ENCODE measurements at places on chromosomes 7 and 10. TPM values are rescaled to one million over a fixed set of nuclear protein-coding genes. Genes with fewer than 3 reads are reported as not detected.

The CLRN3 gene
- total RNA-seq, result not detected

The DNAJB6 gene
- total RNA-seq, result 104 TPM

GRCh38 chr10:35650894-35651293 is 8.8 kb upstream of the FZD8 start:
- no peaks in the 10 kb centered on the region for H3K36me3 ChIP-seq
- no peak for DNase-seq
- H3K27ac ChIP-seq, result no peak overlapping the region
- H3K4me3 ChIP-seq, result no peak overlapping the region
- peaks cover 4% of the 10 kb centered on the region for H3K27me3 ChIP-seq

DNA sequence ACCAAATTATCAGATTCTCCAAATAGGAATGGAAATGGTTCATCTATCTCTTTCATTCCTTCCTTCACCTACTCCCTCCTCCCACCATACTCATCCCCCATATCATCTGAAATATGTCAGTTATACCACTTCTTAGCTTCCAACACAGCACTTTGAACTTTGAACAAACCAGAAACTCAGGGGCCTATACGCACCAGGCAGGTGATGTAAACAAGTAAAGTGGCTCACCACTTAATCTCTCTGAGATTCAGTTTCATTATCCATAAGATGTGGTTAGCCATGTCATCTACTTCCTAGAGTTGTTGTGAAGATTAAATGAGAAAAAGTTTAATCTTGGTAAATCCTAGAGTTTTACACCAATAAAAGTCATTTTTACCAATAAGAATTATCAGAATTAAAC is 65.9 kb upstream of the LRRN3 start:
- DNase-seq, result no peak
- no peaks in the 10 kb centered on the region for H3K27me3 ChIP-seq
- H3K36me3 ChIP-seq, result no peaks in the 10 kb centered on the region
- no peak overlapping the region for H3K4me3 ChIP-seq
- no peak overlapping the region for H3K27ac ChIP-seq

DNA sequence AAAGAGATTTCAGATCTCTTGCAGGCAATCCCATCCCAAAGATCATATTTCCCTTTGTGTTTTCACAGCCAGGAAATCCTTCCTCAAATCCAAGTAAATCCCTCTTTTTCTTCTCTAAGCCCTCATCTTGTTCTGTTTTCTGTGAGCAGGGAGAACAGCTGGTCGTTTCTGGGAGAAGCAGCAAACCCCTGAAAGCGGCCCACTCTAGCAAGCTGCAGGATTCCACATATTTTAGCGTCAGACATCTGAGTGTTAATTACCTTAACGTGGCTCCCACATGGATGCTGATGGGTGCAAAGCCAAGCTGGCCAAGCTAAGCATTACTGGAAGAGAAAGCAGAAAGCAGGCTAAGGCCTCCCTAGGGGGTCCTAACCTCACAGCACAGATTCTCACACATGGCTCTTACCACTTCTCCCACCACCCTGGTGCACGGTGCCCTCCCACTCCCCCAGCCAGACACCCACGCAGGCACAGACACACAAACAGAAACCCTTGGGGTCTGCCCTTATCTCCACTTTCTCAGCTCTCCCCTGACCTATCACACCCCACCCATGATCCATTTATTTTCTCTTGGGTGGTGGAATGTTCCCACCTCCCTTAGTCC is 551.0 kb upstream of the AUTS2 start:
- H3K27ac ChIP-seq, result no peak overlapping the region
- no peaks in the 10 kb centered on the region for H3K4me1 ChIP-seq
- no peaks in the 10 kb centered on the region for H3K27me3 ChIP-seq
- no peak overlapping the region for H3K4me3 ChIP-seq
- DNase-seq, result no peak

The HOXA7 gene
- not detected for total RNA-seq

The FAM171A1 gene
- not detected for total RNA-seq

The TMEM270 gene
- total RNA-seq, result not detected

- DNase-seq, result no peak
- H3K4me3 ChIP-seq, result no peak overlapping the region
- H3K36me3 ChIP-seq, result no peaks in the 10 kb centered on the region
- no peak overlapping the region for H3K27ac ChIP-seq
- no peaks in the 10 kb centered on the region for H3K27me3 ChIP-seq
These were observed 91.1 kb upstream of the ARHGAP21 start for GRCh38 chr10:24814568-24815313.

DNA sequence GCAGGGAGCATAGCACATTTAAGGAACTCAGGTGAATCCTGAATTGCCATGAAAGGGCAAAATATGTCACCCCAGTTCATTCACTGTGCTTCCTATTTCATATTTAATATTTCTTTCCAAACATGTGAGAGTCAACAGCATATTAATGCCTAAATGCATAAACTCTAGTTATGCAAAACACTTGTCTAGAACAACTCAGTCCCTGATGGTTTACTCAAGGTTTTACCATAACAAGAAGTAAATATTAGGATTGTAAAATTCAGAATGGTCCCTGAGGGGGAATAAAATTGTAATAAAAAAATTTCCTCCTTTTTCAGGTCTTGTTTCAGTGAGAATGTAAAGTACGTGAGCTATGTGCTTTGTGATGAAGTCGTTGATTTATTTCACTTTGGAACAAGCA is 51.7 kb upstream of the SEPHS1 start:
- no peak overlapping the region for H3K27ac ChIP-seq
- no peaks in the 10 kb centered on the region for H3K36me3 ChIP-seq
- no peaks in the 10 kb centered on the region for H3K4me1 ChIP-seq
- H3K4me3 ChIP-seq, result no peak overlapping the region
- DNase-seq, result no peak
- peaks cover 9% of the 10 kb centered on the region for H3K27me3 ChIP-seq

All from B cell (primary cell).